ENCODE measurements at places on chromosomes 5 and 9. TPM values are rescaled to one million over a fixed set of nuclear protein-coding genes. Genes with fewer than 3 reads are reported as not detected.
A peak's percentile ranks its signal among the peaks of the same experiment; 100 is the strongest.

- DNase-seq, result no peak
Observed at GRCh38 chr5:109619606-109620005, 70.1 kb upstream of the MAN2A1 start.

- no peak for DNase-seq
Observed at GRCh38 chr5:110377361-110377760, 349.1 kb downstream of the TMEM232 start.

- no peak for DNase-seq
Observed at GRCh38 chr9:126407114-126407870, 80.7 kb downstream of the MVB12B start.

- DNase-seq, result no peak
Observed at GRCh38 chr9:81562231-81563019, 126.9 kb downstream of the TLE1 start.

DNA sequence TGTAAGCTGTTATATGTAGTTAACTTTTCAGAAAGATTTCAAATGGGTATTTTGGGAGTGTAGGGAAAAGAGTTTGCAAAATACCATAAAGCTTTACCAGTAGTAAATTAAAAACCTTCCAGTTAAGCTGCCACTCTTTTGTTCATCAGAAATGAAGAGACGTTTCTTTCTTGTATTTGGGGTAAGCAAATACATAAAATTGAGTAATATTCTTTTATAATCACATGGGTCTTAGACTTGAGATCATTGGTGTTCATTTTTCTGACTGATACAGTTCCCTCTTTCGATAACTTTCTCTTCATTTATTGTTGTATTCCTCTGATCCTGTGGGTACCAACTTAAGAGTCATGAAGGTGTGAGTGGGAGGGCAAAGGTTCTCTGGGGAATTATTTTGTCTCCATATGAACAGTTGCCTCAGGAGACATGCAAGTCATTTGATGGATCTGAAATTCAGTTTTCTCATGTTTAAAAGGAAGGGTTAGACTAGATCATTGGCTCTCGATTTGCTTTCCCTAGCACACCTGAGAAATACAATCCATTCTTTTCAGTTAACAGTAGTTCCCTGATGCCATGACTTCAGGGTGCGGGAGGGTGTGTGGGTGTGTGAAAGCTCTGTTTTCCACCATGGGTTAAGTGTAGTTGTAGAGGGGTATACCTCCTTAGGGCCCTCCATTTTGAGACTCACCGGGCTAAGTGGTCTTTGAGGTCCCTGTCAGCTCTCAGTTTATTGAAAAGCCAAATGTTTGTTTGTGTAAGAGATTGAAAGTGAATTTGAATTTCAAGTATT lies 47.7 kb downstream of the CNTRL start:
- DNase-seq, result no peak

Gene PCDHGC3
- 61.3 TPM for total RNA-seq

GRCh38 chr9:112761912-112762655 lies 11.5 kb downstream of the SNX30 start:
- DNase-seq, result no peak

Gene ST8SIA4
- 20.4 TPM for total RNA-seq

DNA sequence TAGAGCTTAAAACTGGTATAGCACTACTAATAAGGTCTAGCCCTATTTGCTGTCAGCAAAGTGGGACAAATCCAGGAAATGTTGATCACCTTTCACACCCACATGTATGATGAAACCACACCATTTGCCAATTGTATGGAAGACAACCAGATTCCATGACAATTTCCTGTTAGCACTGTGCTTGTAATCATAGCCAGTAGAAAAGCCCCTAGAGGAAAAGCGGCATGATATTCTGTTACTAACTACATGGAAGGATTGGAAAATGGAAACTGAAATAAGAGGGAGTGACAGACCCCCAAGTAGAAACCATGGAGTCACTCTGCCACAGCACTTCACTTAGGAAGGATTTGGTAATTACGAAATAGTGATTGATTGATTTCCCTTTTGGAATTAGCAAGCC lies 923 bp downstream of the SPATA6L start:
- DNase-seq, result no peak

- DNase-seq, result no peak
Observed at GRCh38 chr5:81751836-81752643, 1.1 kb upstream of the SSBP2 start.

DNA sequence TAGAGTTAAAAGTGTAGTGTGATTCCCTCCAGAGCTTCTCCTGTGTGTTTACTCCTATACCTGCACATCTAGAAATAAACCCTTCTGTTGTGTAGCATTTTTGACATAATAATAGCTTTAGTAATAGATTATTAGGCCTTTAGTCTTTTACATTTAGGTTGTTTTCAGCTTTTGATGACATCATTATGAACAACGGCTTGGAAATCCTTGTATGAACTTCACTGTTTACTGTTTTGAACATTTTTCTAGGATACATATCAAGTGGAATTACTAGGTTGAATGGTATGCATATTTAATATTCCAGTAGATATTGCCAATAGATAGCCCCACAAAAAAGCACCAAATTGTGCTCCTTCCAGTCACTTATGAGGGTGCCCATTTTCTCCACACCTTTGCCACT lies 174.0 kb downstream of the ARHGAP26 start:
- no peak for DNase-seq

- no peak for DNase-seq
Observed at GRCh38 chr9:82490019-82490499, 501.5 kb downstream of the SPATA31D1 start.

Gene LTC4S
- 2.3 TPM for total RNA-seq

DNA sequence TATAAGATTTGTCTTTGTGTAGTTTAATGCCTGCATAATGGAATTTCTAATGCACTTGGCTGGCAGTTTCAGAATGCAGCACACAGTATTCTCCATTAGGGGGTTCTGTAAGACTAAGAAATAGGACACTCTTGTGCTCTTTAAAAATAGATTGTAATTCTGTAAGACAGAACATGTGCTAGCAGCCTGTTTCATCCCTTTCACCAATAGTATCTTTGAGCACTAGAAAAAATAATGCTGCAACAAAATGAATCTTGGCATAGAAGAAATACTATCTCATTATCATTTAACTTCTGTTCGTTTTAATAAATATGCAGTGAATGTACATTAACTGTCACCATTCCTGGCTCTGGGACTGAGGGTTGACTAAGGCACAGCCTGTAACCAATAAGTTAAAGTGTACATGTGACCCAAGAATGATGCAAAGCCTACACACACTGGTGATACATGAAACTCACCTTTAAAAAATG lies 23.8 kb upstream of the ZNF622 start:
- peak; percentile 76 for DNase-seq

Gene C9
- not detected for total RNA-seq

Gene C9orf153
- total RNA-seq, result not detected

Gene SUSD3
- 6.2 TPM for total RNA-seq

DNA sequence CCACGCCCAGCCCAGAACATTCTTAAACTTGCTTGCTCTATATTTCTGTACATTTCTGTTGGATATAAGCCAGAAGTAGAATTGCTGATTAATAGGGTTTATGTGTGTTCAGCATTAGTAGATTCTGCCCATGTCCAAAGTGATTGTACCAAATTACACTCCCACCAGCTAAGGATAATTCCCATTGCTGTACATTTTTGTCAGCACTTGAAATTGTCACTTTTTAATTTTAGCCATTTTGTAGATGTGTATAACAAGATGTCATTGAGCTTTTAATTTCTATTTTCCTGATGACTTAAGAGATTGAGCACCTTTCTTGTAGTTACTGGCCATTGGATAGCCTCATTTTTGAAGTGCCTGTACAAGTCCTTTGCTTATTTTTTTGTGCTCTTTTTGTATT lies 46.4 kb downstream of the AQP7 start:
- DNase-seq, result no peak
